Osteocyte (in vitro differentiated cells): ENCODE measurements at places on chromosomes 2 and 18. TPM values are rescaled to one million over a fixed set of nuclear protein-coding genes. Genes with fewer than 3 reads are reported as not detected.

DNA sequence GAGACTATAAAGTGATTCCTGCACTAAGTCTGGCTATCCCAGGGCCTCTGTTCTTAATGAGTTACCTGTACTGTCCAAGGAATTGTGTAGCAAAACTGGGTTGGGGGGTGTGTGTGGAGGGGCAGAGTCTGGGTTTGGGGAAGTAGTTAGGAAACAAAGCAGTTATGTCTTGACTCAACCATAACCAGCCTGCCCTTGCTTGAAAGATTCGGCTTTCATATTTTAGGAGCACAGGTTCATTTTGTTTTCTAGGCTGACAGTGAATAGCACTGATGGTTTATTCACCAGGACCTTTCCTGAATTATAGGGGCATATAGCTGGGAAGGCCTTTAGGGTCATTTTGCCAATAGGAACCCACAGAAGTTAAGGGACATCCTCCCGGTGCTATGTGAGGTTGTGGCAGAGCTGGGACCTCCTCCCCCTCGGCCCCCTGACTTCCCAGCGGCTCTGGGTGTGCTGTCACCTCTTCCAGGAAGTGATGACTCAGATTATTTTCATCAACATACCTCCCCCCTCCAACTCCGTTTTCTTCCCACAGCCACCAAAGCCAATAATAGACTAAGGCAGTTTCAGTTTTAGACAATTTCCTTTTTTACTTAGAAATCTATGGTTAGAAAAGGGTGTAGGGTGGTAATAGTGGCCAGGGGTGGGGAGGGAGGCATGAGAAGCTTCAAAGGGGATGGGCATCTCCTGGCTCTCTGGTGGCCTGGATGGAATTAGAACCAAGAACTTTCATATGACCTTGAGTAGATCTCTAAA is 44.8 kb downstream of the SETBP1 start:
- no peaks in the 10 kb centered on the region for H3K27me3 ChIP-seq
- H3K36me3 ChIP-seq, result peaks cover 6% of the 10 kb centered on the region
- DNase-seq, result no peak

DNA sequence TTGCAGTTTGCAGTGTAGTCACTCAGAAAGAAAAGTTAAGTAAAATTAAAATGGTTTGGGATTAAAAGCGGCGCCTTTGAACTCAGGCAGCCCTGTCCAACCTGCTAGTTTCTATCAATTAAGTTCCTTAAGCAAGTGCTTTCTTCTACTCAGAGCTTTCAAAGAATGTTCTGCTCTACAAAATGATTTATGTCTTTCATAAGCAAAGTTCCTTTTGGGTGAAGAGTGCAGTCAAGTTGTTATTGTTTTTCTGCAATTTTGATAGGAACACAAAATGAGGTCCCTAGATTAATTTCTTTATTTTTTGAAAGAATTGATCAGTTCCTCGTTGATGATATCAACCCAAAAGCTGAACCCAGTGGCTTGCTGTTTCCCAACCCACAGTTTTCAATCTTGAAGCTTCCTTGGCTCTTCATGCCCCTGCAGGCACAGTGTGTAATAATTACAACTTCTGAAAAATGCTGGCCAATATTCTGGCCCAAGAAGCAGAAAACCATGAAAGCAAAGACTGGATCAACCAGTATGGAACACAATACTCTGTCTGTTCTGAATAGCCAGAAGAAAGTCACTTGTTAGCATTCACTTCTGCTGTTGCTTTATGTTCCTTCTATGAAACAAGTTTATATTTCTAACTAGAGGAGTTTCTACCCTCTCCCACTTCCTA is 89.1 kb downstream of the TGIF1 start:
- H3K4me1 ChIP-seq, result peaks cover 16% of the 10 kb centered on the region
- peaks cover 4% of the 10 kb centered on the region for H3K27me3 ChIP-seq
- DNase-seq, result no peak
- no peak overlapping the region for H3K4me3 ChIP-seq
- H3K36me3 ChIP-seq, result no peaks in the 10 kb centered on the region
- peak overlapping the region; percentile 43 for H3K27ac ChIP-seq

DNA sequence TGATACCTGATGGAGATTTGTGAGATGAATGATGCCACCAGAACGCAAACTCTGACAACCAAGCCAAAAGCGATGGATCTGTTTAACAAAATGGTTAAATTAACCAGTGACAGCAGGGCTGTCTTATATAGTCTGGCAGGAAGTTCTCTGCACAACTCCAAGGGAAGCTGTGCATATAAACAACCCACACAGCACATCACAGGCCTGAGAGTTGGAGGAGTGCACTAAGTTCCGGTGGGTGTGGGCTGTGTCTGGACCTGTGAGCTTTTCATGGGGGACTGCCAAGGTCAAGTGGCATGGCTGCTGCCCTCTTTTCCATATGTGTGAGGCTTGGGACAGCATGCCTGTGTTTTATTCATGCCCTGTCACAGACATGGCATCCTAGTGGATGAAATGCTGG is 414.6 kb upstream of the TRIB2 start:
- H3K4me3 ChIP-seq, result no peak overlapping the region
- H3K36me3 ChIP-seq, result peaks cover 5% of the 10 kb centered on the region
- peak overlapping the region; percentile 58 for H3K27ac ChIP-seq
- H3K27me3 ChIP-seq, result no peaks in the 10 kb centered on the region
- no peak for DNase-seq

GRCh38 chr2:47236503-47237215 is 81.6 kb upstream of the STPG4 start:
- H3K27me3 ChIP-seq, result no peaks in the 10 kb centered on the region
- DNase-seq, result no peak
- H3K4me1 ChIP-seq, result peaks cover 58% of the 10 kb centered on the region
- no peaks in the 10 kb centered on the region for H3K36me3 ChIP-seq
- H3K27ac ChIP-seq, result no peak overlapping the region

DNA sequence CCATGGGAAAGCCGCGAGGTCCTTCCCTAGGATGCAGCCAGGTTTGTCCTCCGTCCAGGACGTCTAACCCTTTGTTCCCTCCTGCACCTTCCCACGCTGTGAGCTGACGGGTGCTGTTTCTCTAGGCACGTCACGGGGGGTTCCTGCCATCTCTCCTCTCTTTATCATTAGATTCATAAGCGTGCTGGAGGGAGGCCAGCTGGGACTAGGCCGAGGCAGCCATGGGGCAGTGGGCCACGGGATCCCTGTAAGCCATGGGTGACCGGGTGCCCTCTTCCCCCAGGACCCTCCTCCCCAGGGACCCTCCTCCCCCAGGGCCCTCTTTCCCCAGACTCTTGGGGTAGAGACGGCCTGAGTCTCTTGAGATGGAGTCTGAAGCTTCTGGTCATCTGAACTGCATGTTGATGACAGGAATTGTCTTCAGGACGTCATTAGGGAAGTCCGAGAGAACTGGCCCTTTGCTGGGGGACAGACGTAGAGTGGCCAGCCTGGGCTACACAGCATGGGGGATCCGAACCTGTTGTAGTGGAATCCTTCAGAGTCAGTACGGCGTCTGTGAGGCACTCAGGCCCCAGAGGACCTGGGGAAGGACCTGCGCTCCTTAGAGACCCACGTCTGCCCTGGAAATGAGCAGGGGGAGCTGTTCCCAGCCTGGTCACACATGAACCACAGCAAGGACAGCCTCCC is 108.1 kb downstream of the TPO start:
- no peaks in the 10 kb centered on the region for H3K4me1 ChIP-seq
- no peaks in the 10 kb centered on the region for H3K36me3 ChIP-seq
- no peak overlapping the region for H3K27ac ChIP-seq
- DNase-seq, result no peak
- H3K4me3 ChIP-seq, result no peak overlapping the region

GRCh38 chr2:167052825-167053224 is 164.5 kb downstream of the XIRP2 start:
- no peak overlapping the region for H3K27ac ChIP-seq
- H3K4me1 ChIP-seq, result peaks cover 15% of the 10 kb centered on the region
- no peak for DNase-seq
- H3K4me3 ChIP-seq, result no peak overlapping the region
- no peaks in the 10 kb centered on the region for H3K36me3 ChIP-seq
- H3K27me3 ChIP-seq, result no peaks in the 10 kb centered on the region

GRCh38 chr2:142504754-142505153 is 372.7 kb upstream of the KYNU start:
- peaks cover 5% of the 10 kb centered on the region for H3K36me3 ChIP-seq
- H3K4me1 ChIP-seq, result peaks cover 7% of the 10 kb centered on the region
- no peak overlapping the region for H3K27ac ChIP-seq
- H3K4me3 ChIP-seq, result no peak overlapping the region

GRCh38 chr2:237143676-237144440 is 58.2 kb downstream of the COPS8 start:
- H3K27me3 ChIP-seq, result no peaks in the 10 kb centered on the region
- H3K4me3 ChIP-seq, result no peak overlapping the region
- peaks cover 29% of the 10 kb centered on the region for H3K4me1 ChIP-seq
- H3K36me3 ChIP-seq, result peaks cover 11% of the 10 kb centered on the region
- peak overlapping the region; percentile 1 for H3K27ac ChIP-seq

DNA sequence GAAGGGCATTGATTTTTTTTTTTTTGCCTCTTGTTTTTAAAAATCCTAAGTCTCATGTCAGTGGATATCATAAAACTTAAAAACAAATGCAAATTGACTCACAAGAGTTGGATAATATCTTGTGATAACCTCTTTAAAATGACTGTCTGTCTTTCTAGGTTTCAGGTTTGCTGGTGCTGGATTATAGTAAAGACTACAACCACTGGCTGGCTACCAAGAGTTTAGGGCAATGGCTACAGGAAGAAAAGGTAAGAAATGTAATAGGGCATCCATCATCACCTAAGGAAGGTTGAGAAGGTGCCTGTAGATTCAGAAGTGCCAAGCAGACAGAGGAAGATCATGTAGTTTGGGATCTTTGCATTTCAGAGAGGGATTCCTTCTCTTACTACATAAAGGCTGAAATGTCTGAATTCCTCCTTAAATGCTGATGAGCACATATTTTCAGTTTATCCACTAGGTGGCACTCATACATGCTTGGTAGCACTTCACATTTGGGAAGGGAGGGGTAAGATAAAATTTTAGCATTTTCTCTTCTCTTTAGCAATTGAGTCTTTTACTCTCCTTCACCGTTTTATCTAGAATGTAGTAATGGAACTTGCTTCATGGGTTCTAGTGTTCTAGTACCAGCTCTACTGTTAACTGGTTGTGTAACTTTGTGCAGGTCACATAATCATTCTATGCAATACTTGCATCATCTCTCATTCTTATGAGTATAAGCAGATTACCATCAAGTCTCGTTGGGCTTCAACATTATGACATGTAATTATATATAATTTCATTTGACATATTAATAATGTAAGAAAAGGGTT is 21.1 kb downstream of the CPS1 start:
- H3K4me3 ChIP-seq, result no peak overlapping the region
- no peaks in the 10 kb centered on the region for H3K4me1 ChIP-seq
- peaks cover 2% of the 10 kb centered on the region for H3K27me3 ChIP-seq

Gene LCT
- total RNA-seq, result not detected in 2 replicates

Gene ANKAR
- total RNA-seq, result 5.7 and 6.0 TPM in 2 replicates

Gene PSMA8
- total RNA-seq, result not detected in 2 replicates

Gene UGT1A10
- total RNA-seq, result not detected in 2 replicates
